ENCODE measurements at places on chromosomes 13 and 19.

DNA sequence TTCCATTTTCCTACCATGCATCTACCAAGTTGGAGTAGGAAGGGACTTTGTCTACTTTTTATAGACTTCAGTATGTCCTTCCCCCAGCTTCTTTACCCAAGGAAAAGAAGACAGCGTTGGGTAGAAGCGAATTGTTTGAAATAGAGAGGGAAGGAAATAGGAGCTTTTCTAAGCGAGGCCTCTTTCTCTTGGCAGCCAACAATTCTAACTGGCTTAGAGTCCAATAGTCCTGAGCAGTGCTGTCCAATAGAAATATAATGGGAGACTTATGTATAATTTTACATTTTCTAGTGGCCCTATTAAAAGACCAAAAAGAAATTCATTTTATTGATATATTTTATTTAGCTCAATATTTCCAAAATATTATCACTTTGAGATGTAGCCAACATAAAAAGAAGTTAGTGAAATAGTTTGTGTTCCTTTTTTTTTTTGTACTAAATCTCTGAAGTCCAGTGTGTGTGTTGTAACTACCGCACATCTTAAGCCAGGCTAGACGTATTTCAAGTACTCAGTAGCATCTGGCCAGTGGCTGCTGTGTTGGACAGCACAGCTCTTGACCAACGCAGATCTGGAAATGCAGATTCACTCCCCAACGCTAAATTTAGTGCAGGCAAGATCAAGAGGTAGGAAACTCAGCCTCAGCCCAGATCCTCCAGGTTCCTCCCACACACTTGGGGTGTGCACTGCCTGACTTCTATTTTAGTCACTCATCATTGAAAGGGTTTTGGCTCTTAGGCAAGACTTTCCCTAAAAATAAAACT lies 179.2 kb downstream of the SHISA2 start:
- no peak for DNase-seq

DNA sequence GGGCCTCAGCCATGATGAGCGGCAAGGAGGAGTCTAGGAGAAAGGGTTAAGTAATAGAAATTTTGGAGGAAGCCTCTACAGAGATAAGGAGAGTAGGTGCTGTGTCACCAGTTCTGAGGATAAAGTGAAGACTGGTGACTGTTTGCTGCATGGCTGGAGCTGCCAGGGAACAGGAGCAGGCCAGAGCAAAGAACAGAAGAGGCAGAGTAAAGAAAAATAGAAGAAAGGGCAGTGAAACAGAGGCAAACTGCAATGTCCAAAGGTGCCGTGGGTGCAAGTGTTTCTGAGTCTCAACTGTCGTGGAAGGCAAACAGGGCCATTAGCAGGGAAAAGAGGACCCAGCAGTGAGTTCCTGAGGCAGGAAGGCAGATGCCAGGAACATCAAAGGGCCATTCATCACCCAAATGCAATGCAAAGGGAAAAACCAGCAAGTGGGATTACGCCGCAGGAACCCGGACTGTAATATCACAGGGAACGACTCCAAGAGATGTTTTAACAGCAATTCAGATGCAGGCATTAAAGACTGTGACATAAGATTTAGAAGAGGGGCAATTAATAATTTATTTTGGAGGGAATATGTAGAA lies 318.3 kb downstream of the FOXO1 start:
- DNase-seq = no peak

DNA sequence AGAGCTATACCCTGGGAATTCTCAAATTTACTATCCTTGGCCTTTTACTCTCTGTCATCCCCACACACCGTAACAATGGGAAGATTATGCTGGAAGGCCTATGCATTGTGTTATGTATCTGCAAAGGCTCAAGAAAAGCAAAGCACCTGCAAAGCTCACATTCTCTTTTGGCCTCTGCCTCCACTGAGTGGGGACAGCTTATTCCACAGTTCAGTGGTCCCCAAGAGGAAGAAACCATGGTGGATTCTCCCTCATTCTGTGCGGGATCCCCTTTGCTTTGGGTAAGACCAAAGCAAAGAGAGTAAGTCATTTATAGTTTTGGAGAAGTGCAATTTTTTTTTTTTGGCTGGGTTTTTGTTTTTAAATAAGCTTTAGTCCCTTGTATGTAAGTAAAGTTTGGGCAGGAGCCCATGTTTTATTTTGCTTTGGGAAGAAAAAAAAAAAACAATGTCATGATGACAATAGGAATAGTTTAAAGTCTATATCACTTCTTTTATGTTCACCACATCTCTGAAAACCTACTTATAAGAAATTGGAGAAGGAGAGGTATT lies 530.6 kb downstream of the FGF9 start:
- DNase-seq = no peak

DNA sequence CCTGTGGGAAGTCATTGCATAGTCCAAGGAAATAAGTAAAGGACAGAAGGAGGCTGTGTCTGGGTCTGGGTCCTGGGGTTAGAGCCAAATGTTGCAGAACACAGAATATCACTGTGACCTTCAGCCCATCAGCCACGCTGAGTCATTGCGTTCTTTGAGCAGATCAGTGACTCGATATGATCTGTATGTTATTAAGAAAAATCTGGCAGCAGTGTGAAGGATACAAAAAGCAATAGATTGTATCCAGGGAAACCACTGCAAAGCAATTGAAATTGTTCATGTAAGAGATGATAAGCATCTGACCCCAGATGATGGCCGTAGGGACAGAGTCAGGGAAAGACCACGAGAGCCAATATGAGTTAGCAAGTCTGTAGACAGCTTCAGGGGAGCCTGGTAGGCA lies 1575.1 kb upstream of the SLC10A2 start:
- DNase-seq = no peak

Data from NCI-H1930 (cell line).